ENCODE measurements at places on chromosomes 11 and 22.

GRCh38 chr11:134004496-134005172 lies 47.9 kb upstream of the IGSF9B start:
- DNase-seq = no peak

DNA sequence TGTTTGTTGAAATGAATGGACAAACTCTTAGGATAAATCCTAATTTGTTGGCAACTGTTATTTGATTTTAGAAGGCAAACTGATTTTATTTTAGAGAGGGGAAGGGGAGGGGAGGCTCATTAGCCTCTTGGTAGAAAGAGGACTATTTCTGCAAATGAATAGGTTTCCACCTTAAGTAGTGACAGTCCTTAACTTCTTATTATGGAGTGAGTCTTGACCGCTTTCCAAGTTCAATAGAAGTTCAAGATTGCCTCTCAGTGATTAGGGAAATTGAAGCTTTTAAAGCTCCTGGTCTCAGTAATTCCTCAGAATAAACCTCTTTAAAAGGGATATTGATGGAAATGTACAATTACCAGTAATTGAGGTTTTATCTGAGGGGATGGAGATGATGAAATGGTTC lies 55.7 kb downstream of the PANX1 start:
- DNase-seq = no peak

- no peak for DNase-seq
Measured at GRCh38 chr11:27329867-27330632, 33.0 kb downstream of the CCDC34 start.

GRCh38 chr11:17850336-17850735 lies 115.8 kb downstream of the KCNC1 start:
- DNase-seq = no peak

DNA sequence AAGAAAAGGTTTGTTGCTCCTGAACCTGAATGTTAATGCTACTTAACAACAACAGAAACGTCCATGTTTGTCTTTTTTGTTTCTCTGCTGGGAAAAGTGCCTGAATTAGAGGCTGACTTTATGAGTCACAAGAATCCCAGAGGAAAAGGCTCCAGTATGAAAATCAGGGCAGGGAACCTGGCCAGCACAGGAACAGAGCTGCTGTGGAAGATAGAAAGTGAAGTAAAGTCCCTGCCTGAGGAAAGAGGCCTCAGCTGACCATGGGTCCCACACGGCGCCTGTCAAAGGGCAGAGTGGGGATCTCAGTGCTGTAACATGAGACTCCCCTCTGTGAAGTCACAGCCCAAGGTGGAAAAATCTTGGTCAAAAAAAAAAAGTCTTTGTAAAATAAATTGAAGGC lies 632.3 kb upstream of the CCDC90B start:
- DNase-seq = no peak

DNA sequence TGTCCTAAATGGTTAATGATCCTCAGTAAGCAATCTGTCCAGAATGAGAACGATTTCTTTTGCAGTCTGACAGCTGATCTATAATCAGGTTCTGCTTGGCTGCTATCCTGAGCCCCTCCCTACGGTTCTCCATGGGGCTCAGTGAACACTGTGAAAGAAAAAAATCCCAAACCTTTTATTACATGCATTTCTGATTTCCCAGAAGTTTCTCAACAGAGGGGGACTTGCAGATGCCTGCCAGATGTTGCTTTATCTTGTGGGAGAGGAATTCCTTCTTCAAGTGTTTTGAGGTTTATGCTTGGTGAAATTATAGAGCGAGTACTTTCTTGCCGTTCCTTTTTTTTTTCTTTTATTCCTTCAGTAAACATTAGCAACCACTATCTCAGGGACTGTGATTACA lies 531.9 kb upstream of the ISX start:
- no peak for DNase-seq

DNA sequence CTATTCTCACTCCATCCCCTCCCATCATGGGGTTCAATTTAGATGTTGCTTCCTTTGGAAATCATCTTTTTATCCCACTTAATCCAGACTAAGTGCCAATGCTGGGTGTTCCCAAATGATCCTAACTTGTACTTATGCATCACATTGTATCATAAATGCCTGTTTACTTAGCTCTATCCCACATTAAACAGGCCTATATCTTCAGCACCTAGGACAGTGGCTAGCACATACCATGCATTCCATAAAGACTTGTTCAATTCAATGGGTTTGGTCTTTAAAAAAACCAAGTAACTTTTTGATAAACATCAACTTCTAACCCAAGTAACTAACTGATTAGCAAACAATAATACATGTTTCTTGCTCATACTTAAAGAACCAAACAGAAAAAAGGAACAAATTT lies 40.6 kb downstream of the RSF1 start:
- DNase-seq = no peak

- no peak for DNase-seq
Measured at GRCh38 chr11:97772705-97773104, 1248.0 kb upstream of the CNTN5 start.

- DNase-seq = no peak
Measured at GRCh38 chr11:132093536-132094259, 723.3 kb downstream of the NTM start.

GRCh38 chr11:102749101-102749722 lies 24.5 kb upstream of the MMP8 start:
- DNase-seq = no peak

DNA sequence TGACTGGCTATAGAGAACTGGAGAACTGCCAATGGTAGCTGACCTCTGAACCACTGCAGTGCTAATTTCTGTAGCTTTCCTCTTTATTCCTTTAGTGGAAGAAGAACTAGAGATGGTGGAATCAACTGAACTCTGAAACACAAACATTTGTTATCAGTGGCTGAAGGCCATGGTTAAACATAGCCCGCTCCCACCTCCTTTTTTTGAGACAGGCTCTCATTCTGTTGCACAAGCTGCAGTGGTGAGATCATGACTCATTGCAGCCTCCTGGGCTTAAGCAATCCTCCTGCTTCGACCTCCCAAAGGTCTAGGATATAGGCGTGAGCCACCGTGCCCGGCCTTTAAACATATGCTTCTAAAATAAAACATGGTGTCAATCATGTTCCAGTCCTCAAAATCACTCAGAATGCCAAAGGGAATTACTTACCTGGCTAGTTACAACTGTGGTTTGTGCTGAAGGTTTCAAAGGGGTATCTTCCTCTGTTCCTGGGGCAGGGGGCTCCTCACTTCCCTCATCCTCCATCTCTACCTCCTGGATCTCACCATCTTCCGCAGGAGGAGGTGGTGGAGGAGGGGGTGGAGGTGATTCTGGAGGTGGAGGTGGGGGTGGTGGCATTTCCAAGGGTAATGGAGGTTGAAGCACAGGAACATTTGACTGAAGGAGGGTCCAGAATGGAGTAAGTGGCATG lies 9.0 kb upstream of the AGBL2 start:
- DNase-seq = no peak

DNA sequence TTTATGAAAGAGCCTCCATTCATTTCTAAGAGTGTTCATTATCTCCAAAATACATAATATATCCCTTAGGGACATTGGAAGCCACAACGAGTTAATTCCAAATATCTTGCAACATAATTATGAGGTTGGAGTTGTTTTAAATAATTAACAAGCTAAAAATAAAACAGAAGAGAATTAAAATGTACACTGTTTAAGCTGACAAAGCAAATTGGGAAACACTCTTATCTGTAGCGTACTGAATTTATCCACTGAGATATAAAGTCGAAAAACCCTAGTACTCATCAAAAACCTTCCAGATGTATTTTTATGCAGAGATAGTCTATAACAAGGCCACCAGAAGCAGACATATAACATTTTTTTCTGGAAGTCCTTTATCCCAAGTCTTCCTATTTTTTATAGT lies 6.3 kb upstream of the OR5B2 start:
- no peak for DNase-seq

- DNase-seq = no peak
Measured at GRCh38 chr11:131677828-131678470, 307.5 kb downstream of the NTM start.

DNA sequence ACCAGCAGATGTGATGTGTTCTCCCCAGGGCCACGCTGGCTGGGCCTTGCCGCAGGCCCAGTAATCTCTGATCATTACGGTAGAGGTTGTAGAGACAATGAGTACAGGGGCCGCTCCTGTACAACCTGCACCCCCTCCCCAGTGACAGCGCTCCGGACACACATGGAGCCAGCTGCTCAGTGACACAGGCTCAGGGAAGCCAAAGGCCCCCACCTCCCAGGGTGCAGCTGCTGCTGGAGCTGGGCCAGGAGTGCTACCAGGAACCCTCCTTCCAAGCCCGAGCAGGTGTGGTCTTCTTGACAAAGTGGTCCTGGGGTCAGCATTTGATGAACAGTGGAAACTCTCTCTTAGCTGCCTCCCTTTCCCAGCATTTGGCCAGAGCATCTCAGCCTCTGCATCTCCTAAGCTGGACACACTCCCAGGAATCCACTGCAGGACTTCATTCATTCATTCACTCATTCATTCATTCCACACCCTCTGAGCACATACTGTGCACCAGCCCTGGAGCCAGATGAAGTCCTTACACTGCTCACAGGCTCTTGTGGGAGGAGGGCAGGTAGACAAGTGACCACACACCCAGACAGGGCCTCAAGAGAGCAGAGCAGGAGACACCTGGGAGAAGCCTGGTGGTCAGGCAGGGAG lies 49.6 kb upstream of the MPEG1 start:
- no peak for DNase-seq

- DNase-seq = no peak
Measured at GRCh38 chr11:126917531-126918204, 82.9 kb downstream of the KIRREL3 start.

DNA sequence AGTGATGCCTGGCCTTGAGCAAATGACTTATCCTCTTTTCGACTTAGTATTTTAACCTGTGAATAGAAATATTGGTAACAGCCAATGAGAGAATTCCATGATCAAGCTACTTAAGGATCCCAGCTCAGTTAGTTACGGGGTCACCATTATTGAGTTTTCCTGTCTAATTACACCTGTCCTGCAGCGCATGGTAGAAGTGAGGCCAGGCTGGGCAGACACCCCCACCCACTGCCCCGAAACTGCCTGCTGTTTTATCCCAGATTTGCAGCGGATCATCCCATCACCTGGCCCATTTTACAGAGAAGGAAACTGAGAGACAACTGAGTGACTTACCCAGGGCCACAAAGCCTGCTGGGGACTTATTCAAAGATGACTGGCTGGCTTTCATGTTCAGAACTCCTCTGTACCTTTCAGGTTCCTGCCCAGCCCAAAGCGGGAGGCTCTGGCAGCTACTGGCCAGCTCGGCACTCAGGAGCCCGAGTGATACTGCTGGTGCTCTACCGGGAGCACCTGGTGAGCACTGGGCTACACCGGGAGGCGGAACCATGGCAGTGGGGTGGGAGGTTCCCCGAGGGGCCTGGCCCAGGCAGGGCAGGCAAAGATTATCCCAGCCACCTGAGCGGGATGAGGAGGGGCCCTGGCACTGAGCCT lies 1.4 kb downstream of the MUS81 start:
- no peak for DNase-seq

DNA sequence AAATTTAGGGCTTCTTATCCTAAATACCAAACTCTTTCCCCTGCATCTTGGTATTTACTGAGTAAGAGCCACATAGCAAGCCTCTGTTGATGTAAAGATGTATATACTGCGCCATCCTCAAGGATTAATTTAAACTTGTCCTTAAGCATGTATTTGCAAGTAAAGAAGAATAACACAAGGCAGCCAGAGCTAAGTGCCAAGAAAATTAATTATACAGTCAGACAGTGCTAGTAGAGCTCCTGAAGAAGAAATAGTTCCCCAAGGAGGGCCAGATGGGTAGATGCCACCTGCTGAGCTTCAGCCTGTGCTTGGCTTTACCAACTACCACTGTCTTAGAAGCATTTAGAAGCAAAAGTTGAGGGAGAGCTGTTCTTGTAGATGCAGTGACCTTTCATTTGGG lies 470.0 kb downstream of the BUD13 start:
- DNase-seq = no peak

- DNase-seq = no peak
Measured at GRCh38 chr11:45817191-45817590, 12.2 kb downstream of the SLC35C1 start.

GRCh38 chr11:9972989-9973388 lies 309.1 kb downstream of the SWAP70 start:
- DNase-seq = no peak

GRCh38 chr22:19849835-19850762 lies 4.6 kb downstream of the GNB1L start:
- no peak for DNase-seq

- DNase-seq = no peak
Measured at GRCh38 chr11:96026310-96026709, 102.4 kb upstream of the MTMR2 start.

GRCh38 chr11:59283825-59284772 lies 71.4 kb upstream of the MPEG1 start:
- no peak for DNase-seq

Measured in activated CD4-positive, CD25-positive, alpha-beta regulatory T cell (primary cell).